ENCODE measurements at places on chromosomes 3 and 15.

DNA sequence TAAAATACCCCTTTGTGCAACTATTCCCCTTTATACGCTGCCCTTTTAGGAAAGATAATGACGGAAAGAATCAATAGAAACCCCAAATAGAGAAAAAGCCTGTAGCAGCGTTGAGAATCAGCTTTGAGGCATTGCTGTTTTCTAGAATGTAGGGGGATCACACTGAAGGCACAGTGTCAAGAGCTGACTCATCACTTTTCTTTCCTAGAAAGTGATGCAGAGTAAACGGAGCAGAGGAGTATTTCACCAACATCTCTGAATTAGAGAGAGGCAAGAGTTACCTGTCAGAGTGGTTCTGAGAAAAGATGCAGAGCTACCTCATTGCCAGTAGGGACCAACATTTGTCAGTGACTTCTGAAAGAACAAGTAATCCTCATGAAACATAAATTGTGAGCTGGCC lies 269.8 kb upstream of the TMC3 start:
- DNase-seq: no peak

DNA sequence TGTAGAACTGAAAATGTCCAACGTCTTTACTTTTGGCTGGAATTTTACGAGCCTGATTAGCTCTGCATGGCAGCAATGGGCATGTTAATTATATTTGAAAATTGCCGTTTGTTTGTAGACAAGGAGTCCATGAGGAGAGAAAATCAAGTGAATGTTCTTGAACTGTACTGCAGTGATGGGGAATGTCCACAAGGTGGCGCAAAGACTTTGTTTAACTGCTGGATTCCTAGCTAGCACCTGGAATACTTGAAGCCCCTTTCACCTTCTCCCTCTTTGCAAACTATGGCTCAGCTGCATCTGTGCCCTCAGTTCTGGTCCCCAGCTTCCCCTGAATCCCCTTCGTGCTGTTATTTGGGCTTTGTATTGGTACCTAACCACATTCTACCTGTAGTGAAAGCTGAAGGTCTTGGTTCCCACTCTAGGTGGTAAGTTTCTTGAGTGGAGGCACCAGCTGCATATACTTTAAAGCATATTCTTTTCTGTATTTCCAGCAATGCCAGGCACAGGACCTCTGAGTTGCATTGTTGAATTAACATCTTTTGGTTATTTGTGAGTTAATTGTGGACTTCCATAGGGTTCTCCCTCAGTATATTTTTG lies 25.3 kb downstream of the EXOG start:
- peak; percentile 83 for DNase-seq

- peak; percentile 47 for DNase-seq
Observed at GRCh38 chr3:46660543-46661523, 32.6 kb downstream of the ALS2CL start.

GRCh38 chr15:81292523-81293001 lies 31.4 kb downstream of the STARD5 start:
- DNase-seq: no peak

GRCh38 chr3:73558727-73559075 lies 66.0 kb downstream of the PDZRN3 start:
- DNase-seq: no peak

- no peak for DNase-seq
Observed at GRCh38 chr15:92903631-92903965, 3.5 kb downstream of the CHD2 start.

DNA sequence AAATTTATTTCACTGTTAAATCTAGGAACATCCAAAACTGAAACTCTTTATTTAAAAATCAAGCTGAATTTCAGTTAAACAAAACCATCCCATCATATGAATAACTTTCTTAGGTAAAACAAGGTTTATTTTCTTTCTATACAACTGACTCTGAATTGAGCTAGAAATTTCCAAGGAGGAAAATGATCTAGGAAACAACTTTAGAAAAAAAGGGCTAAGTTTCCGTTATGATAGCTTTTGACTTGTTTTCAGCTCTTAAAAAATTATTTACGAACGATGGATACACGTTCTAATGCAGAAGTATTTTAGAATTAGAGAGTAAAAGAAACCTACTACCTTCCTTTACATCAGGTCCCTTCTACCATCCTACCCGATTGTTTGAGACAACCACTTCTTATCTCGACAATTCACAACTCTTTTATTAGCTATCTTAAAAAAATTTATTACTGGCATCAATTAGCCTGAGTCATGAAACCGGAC lies 1.8 kb upstream of the IGF1R start:
- no peak for DNase-seq

GRCh38 chr15:33559207-33559890 lies 248.6 kb downstream of the RYR3 start:
- DNase-seq: no peak

DNA sequence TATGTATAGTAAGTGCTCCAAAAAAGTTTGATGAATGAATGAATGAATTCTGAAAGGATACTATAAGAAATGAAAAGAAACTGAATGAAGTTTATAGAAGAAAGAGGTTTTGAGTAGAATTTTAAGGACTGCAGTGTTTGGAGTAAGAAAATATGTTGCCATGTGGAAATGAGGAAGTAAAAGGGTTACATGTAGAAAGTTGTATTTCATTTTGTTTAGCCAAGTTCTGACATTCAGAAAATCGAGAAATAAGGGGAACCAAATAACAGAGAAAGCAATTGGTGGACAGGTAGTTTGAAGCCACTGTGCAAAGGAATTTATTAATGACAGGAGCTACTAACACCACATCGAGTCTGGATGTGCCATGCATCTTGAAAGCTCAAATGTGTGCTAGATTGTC lies 200.7 kb downstream of the SATB1 start:
- no peak for DNase-seq

- DNase-seq: peak; percentile 80
Observed at GRCh38 chr3:197456261-197457091, 99.3 kb downstream of the BDH1 start.

DNA sequence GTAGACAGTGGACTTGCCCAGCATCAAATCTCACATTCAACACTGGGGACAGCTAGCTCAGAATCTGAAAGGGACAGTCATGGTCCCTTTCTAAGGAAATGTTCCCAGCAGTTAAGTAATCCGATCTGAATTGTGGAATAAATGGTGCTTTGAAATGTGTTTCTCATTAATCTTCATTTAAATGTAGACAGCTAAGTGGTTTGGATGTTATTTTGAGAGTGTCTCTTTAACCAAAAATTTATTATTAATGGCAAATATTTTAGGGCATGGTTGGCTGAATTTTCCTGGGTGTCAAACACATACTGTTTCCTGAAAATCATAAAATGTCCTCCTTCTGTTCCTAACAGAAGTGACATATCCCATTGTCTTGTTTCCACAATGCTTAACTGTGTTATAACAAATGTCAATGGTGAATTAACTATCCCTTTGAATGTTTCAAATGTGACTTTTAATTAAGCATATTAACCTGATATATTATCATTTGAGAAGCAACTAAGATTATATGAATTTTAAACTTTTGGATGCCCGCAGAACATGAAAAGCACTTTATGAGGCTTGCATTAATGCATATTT lies 210.8 kb downstream of the CHST2 start:
- DNase-seq: no peak

DNA sequence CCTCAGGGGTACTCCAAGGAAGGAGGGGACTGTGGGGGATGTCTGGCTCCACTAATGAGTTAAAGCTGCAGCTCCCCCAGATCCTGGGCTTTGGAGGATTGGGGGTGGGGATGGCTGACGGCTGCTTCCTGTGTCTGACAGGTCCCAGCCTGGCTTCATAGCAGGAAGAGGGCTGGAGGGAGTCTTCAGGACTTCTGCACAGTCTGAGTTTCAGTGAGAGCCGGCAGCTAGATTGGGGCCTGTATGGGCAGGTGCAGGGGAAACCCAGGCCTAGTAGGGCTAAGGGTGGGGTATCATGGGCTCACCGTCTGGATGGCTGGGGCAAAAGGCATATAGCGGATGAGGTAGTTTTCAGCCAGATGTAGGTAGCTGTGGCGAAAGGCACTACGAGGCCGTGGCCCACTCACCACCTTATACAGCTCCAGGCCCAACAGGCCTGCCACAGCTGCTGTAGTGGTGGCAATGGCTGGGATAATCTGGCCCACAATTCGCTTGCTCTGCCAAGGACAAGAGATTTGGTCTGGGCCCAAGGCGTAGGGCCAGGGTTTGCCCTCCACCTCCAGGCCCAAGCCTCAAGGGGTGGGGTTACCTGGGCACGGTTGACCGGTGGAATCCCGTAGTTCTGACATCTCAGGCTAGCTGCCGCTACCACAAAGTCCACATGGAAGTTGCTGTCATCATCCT lies 4.5 kb downstream of the INKA1 start:
- DNase-seq: no peak

DNA sequence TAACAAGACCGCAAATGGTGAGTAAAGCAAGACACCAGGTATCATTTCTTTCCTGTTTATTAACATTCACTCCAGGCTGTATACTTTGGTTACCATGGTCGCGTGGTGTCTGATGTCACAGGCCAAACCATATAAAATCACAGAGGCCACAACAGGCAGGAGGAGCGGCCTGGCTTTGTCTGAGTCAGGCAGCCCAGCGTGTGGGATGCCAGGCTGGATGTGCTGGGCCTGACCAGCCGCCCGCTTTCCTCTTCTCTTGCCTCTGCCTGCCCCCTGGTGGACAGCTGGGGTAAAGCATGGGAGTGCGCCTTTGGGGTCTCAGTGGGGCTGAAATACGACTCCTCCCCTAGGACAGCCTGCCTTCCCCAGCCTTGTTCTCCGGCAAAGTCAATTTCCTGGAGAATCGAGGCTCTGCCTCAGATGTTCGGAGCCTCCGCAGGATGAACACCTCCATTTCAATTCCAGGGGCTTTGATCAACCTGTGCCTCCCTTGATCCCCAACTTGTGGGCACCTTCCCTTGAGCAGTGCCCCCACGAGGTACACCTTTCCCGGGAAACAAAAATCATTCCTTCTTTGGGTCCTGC lies 78.2 kb downstream of the CCNL1 start:
- peak; percentile 86 for DNase-seq

GRCh38 chr3:62013951-62014350 lies 359.4 kb downstream of the FEZF2 start:
- DNase-seq: no peak

DNA sequence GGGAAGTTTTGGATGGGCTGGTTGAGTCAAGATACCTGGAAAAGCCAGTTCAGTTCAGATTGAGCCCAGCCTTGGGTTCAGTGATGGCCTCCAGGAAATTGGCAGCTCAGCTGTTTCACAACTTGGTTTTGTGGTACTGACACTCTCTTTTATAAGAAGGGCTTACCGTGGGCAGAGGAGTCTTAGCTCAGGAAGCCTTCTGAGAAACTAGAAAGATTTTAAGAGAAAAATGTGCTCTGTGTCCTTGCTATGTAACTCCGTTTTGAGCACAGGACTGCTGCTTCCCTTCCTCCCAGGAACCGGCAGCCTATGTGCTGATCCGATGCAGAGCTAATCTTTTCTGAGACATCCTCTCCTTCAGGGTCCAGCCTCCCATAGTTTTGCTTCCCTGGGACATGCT lies 46.6 kb upstream of the RASGRP1 start:
- DNase-seq: no peak

- DNase-seq: no peak
Observed at GRCh38 chr3:48024401-48024800, 8.2 kb upstream of the MAP4 start.

DNA sequence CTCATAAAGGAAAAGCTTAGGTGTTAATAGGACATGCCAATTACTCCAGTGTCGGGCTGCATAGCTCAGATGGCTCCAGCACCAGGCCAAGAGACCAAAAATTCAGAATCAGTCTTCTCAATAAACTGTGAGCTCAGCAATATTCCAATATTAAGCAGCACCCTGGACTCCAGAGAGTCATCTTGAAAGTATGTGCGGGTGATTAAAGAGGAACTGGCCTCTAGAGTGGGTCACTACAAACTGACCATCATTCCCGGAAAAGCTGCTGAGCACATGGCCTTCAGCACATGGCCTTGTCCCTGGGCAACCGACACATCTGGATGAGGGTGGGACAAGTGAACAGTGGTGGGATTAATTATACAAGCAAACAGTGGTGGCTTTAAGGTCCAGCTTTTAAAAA lies 59.0 kb downstream of the MAGI1 start:
- DNase-seq: no peak

- no peak for DNase-seq
Observed at GRCh38 chr3:194951931-194952582, 266.4 kb downstream of the FAM43A start.

- DNase-seq: peak; percentile 59
Observed at GRCh38 chr15:51267051-51267702, 71.2 kb downstream of the CYP19A1 start.

DNA sequence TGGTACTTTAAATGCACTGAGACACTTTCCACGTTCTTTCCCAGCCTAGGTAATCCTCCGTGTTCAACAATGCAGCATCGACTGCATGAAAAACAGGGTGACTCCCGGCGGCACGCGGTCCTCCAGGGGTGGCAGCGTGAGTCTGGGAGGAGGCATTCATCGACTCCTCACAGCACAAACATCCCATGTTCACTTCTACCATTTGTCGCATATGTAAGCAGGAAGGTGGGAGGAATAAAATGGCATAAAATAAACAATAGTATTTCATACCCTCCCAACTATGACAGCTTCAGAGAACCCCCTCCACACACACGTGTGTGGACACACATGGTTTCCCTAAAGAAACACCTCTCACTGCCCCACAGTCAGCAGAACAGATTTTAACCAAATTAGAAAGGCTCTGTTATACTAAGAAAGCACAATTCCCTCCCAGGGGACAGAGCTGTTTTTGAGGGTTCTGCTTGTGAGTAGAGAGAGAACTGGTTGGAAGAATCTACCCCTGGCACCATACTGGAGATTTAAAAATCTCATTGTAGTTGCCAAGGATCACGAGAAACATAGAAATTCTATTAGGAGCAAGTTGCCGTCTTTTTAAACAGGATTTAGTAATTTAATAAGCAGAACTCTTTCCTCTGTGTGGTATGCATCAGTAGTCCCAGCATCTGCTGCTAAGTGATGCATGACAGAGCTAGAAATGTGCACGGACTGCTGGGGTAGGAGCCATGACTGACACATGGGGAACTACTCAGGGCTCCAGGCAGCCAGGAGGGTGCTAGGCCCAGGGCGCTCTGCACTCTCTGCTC lies 6.0 kb downstream of the FAM43A start:
- no peak for DNase-seq

- DNase-seq: no peak
Observed at GRCh38 chr3:9175421-9175820, 74.0 kb downstream of the SRGAP3 start.

- no peak for DNase-seq
Observed at GRCh38 chr3:133330065-133330464, 69.8 kb upstream of the BFSP2 start.

GRCh38 chr3:76570436-76571057 lies 469.4 kb upstream of the ROBO2 start:
- DNase-seq: no peak

DNA sequence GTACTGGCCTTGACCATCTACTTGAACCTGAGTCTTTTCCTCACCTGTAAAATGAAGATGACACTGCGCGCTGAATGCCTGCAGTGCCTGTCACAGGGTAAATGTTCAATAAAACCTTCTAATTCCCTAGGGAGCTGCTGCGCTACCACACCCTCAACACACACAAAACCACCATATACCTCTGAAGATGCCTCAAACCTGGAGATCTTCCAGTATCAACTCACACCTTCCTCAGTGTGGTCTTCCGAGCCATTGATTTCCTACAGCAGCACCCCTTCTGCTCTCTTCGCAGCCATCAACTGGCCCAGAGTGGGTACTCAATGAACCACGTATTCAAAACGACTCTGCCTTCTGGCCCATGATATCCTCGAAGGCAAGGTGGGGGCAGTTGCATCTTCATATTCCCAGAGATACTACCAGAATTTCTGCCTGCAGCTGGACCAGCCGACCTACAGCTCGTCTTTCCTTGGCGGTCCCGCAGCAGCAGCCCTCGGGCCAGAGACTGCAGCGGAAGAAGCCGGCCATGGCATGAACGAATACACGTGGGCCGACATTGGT lies 695 bp downstream of the RPL32 start:
- DNase-seq: no peak

Data from H1 (cell line).